SK-N-SH (cell line): ENCODE measurements at places on chromosomes 5 and 9. TPM values are rescaled to one million over a fixed set of nuclear protein-coding genes. Genes with fewer than 3 reads are reported as not detected.

Gene PTGER4
- 0.06 TPM in 1 of 2 replicates, not detected in the other for polyA plus RNA-seq

Gene GALNT10
- 56.3 and 78.9 TPM in 2 replicates for polyA plus RNA-seq

Gene RLN1
- polyA plus RNA-seq = 0.23 and 0.37 TPM in 2 replicates

Gene CA9
- polyA plus RNA-seq = 0.99 and 1.4 TPM in 2 replicates

Gene SLC36A3
- not detected in 2 replicates for polyA plus RNA-seq

Gene SH3RF2
- polyA plus RNA-seq = 0.87 and 0.93 TPM in 2 replicates

Gene FGD3
- polyA plus RNA-seq = not detected in 2 replicates

Gene SQSTM1
- 181 and 185 TPM in 2 replicates for polyA plus RNA-seq

Gene PLPP7
- 8.6 and 8.8 TPM in 2 replicates for polyA plus RNA-seq

Gene PLPPR1
- not detected in 2 replicates for polyA plus RNA-seq

Gene CDC20B
- 0.03 TPM in 2 replicates for polyA plus RNA-seq

Gene BRD9
- polyA plus RNA-seq = 17.5 and 19.5 TPM in 2 replicates

Gene LHFPL2
- polyA plus RNA-seq = 8.6 and 10.4 TPM in 2 replicates

Gene EPB41L4B
- polyA plus RNA-seq = 0.59 and 0.84 TPM in 2 replicates

Gene CBY3
- not detected in 2 replicates for polyA plus RNA-seq
